Stimulated activated CD8-positive, alpha-beta memory T cell treated with anti-CD3 and anti-CD28 coated beads, Interleukin-4, amount 100 ng/mL, for 1 hour (primary cell): ENCODE measurements at places on chromosomes 7 and 10.

- no peak for DNase-seq
Measured at GRCh38 chr7:157688533-157689268, 351.9 kb downstream of the DNAJB6 start.

- no peak for DNase-seq
Measured at GRCh38 chr10:126872768-126873167, 32.5 kb upstream of the DOCK1 start.

GRCh38 chr10:132162021-132162531, 24.7 kb upstream of the DPYSL4 start:
- no peak for DNase-seq

DNA sequence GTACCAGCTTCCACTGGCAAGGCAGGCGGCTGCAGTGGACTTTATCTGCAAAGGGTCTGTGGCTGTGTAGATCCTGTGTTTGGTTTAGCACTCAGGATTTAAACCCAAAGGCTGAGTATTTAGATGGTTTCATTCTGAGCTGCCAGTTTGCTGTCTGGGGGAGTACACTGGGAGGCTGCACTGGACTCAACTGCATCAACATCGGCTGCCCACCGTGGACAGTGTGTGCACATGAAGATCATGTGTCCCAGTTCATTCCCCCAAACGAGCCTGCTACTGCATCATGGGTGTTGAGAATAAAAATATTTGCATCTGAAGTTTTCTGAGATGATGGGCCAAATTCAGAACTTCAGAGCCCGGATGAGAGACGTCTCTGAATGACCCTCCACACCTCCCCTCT, 328.6 kb upstream of the SHH start:
- no peak for DNase-seq

GRCh38 chr10:3346851-3347250, 174.3 kb upstream of the PITRM1 start:
- DNase-seq = no peak

DNA sequence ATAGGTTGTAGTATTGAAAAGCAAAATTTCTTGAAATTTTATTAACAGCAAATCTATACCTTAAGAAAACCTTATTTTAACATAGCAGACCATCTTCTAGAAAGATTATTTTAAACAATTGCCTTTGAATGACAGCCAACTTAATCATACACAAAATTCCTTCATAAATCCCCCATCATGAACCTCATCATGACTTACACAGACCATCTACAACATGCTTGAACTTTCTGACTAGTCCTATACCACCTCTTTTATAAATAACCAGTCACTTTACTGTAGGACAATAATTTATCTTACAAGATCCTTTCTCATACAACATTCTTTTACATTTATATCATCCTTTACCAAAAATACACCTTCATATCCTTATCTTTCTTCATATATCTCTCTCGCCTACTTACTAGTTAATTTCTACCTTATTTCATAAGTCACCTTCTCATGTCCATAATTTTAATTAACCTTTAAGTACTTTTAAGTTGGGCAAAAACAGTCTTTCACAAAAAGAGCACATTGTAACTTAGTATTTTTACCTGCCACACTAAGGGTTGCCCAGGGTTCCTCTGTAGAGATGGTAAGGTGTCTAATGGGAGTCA, 16.6 kb upstream of the PTN start:
- DNase-seq = no peak

- no peak for DNase-seq
Measured at GRCh38 chr10:57420881-57421280, 846.8 kb downstream of the IPMK start.

DNA sequence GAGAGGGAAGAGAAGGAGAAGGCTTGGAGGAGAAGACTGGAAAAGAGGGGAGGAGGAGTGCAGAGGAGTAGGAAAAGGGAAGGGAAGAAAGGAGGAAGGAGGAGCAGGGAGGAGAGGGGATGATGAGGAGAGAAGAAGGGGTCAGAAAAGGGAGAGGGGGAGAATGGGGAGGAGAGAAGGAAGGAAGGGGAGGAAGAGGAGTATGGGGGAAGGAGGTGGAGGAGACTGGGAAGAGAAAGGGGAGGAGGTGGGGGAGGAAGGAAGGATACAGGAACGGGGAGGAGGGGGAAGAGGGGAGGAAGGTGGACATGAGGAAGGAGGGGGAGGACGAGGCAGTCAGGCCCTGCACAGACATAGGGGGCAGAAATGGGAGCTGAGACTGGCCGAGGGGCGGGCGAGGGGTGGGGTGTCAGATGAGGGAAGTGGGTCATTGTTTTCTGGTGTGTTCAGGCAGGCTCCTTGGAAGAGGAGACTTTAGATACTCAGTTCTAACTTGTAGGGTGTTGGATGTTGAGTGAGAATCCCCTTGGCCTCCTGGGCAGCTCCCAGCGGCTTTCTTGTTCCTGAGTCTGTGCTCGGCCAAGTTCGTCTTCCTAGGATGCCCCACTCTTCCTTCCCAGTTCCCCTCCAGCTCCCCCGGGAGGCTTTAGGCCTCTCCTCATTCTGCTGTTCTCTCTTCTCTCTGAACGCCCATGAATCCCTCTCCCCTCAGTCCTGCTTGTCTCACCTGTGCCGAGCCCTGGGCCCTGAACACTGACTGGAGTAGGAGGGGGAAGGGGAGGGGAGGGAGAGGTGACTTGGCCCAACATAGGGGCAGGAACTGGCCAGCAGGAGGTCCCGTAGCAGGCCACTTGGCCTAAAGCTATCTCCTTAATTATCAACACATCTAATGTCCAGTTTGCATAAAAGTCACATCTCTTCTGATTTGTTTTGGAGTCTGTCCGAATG, 12.8 kb upstream of the CRHR2 start:
- no peak for DNase-seq

DNA sequence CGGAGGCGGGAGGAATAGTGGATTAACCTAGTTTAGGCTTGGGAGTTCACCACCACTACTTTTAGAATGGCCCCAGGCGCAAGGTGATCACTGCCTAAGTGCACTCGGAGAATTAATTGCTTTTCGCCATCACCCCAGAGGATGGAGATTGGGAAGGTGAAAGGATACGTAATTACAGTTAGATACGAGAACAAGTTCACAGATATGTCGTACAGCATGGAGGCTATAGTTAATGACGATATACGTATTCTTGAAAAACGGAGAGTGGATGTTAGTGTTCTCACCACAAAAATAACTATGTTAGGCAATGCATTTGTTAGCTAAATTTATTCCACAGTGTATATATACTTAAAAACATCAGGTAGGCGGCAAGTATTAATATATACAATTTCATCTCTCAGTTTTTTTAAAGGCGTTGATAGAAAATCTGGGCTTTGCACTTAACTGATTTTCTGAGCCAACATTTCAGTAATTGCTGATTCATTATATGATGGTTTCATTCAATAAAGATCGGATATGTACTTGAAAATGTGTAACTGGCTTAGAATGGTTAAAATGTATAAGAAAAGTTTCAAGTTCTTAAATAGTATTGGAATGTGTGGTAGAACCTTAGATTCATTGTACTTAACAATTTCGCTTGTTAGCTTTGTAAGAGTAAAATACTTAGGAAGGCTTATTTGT, 683 bp downstream of the CDC123 start:
- no peak for DNase-seq

DNA sequence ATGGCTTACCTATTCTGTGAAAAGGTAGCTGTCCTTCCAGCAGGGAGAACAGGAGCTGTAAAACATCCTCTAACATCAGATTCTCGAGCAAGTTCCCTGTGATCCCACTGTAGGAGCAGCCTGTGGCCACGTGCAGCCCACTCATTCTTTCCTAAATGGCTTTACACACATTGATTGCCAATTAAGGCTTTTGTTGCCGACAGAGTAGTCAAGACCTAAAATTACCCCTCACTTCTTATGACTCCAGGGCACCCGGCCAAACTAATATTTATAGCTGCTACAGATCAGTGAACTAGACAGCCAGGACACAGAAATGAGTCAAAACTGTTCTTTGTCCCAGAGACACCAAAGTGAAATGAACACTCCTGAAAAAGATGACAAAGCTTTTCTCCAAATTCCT, 832.1 kb downstream of the SORCS3 start:
- no peak for DNase-seq

GRCh38 chr7:102024769-102025391, 207.5 kb downstream of the CUX1 start:
- DNase-seq = no peak
